ENCODE measurements at places on chromosomes 16 and 17.

GRCh38 chr16:57644383-57645014 is 16.1 kb downstream of the ADGRG1 start:
- DNase-seq = no peak

GRCh38 chr17:21460358-21460757 is 84.2 kb downstream of the KCNJ12 start:
- no peak for DNase-seq

GRCh38 chr17:45837187-45837586 is 7.5 kb upstream of the SPPL2C start:
- DNase-seq = no peak

- DNase-seq = no peak
Measured at GRCh38 chr17:47999582-47999981, 28.7 kb downstream of the CDK5RAP3 start.

DNA sequence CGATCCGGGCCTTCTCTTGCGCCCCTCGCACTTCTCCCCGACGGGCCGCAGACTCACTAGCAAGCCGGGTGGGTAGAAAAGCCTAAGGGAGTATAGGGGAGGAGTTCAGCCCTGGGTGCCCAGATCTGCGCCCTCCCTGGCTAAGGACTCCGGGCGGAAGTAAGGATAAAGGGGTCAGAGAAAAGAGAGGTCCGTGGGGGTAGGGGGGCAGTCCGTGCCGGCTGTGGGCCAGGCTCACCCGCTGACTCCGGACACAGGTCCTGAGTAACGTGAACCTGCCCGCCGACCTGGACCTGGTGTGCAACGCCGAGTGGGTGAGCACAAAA is 1.8 kb downstream of the NAGS start:
- DNase-seq = no peak

GRCh38 chr16:27083861-27084261 is 17.1 kb downstream of the C16orf82 start:
- no peak for DNase-seq

DNA sequence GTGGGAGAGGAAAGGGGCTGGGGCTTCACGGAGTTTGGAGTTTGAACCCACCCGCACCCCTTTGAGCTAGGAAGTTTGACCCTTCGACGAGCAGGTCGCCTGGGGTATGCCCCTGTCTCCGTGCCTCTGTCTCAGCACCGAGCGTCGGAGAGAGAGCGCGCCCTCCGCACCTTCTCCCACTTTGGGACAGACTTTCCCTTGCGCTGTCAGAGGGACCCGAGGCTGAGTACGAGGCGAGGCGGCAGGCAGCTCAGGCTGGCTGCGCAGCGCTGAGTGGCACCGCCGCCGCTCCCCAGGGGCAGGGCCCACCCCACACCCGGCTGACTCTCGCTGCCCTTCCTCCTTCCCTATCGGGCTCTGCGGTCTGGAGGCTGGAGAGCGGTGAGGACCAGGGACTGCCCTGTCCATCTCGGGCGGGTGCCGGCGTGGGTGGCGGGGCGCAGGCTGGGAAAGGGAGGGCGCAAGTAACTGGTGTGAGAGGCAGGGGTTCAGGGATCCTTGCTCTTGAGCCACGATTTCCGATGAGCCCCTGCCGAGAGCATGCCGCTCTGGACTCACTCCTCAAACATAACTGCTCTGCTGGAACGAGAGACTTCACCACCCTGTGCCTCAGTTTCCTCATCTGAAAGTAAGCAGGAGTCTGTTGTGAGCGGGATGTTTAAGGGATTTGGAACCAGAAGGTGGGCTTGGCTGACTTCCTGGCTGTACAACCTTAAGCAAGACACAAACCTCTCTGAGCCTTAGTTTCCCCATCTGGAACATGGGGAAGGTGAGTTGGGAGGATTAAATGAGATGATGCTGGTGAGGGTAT is 981 bp downstream of the BEAN1 start:
- no peak for DNase-seq

DNA sequence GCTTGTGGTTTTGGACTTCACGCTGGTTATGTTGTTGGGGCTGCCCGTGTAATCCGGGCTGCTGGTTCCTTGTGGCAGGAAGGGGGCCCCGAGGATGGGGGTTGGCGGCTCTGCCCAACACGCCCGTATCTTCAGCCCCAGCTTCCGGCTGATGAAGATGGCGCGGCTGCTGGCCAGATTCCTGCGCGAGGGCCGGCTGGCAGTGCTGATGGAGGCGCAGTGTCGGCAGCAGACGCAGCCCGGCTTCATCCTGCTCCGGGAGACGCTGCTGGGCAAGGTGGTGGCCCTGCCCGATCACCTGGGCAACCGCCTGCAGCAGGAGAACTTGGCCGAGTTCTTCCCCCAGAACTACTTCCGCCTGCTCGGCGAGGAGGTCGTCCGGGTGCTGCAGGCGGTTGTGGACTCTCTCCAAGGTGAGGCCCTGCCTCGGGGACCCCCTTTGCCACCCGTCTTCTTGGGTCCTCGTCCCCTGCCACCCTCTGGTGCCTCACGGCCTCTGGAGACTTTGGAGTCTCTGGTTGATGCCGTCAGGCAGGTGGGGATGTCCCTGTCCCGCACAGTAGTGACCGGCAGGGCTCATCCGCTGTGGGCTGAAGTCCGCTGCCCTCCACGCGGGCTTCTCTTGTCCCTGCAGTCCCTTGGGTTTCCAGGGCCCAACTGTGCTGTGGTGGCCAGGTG is 2.2 kb downstream of the TELO2 start:
- DNase-seq = no peak

GRCh38 chr17:17810084-17810894 is 26.5 kb downstream of the SREBF1 start:
- no peak for DNase-seq

DNA sequence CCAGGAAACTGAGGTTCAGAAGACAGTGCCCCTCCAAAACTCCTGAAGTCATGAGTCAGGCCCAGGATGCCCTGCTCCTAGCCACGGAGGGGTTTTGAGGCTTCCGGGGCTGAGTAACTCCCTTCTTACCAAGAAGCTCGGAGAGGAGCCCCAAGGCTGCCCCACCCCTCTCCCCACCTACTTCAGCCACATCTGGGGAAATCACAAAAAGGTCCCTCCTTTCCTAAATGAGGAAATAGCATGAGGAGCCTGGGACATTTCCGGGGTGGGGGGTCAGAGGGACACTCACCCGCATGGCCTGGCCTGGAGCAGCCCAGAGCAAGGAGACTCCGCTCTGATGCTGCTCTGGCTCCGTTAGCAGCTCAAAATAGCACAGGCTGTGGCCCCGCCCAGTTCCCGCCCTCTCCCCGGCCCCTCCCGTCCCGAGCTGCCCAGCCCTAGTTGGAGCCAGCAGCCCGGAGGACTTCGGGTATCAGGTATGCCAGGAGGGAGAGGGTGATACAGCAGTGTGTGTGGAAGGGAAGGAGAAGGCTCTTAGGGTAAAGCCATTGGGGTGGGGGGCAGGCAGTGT is 40.1 kb downstream of the MYO18A start:
- DNase-seq = peak; percentile 65

GRCh38 chr17:68141050-68141449 is 105.5 kb downstream of the KPNA2 start:
- DNase-seq = no peak

- DNase-seq = no peak
Measured at GRCh38 chr17:73335591-73336407, 24.0 kb upstream of the CDC42EP4 start.

DNA sequence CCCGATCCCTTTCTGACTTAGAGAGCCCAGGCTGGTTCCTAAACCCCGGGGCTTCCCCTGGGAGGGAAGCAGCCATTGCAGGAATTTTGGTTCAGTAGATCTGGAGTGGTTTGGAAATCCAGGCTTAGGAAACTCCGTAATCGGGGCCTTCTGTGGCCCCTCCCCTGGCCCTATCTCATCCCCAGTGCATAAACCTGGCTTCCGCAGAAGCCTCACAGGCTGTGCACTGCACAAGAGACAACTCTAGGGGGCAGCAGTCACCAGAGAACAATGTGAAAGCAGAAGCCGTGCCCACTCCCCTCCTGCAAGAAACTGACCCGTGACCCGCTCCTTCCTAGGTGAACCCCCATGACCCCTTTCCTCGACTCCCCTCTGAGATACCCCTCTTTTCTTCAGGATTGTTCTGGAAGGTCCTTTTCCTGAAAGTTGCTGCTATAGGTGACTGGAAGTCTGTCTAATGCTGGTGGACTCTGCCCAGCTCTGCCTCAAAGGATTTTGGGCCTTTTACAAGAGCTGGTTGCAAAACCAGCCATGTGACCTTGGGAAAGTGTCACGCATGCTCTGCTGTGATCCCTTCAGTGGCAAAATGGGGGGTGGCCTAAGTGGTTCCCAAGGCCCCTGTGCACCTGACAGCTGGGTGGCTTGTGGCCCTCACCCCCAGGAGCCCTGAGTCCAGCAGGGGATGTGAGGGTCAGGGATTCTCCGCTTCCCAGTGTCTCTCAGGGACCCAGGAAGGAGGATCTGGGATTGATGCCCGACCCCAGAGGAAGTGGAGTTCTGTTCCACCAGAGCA is 14.4 kb downstream of the GUCY2D start:
- DNase-seq = no peak

GRCh38 chr16:61045931-61046330 is 990.3 kb downstream of the CDH8 start:
- no peak for DNase-seq

GRCh38 chr17:9232591-9233270 is 211.4 kb downstream of the NTN1 start:
- no peak for DNase-seq

DNA sequence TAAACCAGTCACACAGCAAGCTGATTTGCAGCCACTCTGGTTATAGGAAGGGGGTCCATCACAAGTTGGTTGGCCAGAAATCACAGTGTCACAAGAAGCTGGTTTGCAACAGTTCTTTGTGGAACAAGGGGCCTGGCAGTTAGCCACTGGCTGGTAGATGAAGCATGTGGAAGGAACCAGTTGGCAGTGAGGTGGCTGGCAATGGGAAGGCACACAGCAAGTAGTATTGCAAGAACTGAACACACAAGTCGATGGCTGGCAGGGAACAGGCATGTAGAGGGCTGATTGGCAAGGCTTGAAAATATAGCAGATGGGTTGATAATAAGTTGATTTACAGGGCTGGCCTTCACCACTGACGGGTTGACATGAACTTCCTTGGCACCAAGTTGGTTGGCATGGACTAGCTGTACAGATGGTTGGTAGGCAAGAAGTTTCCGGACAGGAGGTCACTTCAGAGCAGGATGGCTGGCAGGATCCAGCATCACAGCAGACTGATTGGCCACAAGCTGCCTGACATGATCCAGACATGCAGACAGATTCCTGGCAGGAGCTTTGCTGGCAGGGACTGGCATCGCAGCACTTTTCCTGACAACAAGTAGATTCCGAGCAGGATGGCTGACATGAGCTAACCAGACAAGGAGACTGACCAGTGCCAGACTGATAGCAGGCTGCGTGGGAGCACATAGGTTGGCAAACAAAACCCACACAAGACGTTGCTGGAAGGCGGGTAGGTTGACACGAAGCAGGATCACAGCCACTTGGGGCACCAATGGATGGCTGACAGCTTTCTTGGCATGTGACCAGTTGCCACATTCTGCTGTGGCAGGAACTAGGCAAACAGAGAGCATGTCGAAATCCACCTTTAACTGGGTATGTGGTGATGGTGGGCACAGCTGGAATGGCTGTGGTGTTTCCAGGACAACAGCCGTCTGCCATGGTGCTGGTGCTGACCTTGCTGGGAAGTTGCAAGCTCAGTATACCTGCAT is at the start of gene KRTAP29-1:
TSS of gene KRTAP29-1 (minus strand) at position 936 of the 986 bp plus-strand sequence. CDS start at position 936, 0 bp downstream.
- no peak for DNase-seq

DNA sequence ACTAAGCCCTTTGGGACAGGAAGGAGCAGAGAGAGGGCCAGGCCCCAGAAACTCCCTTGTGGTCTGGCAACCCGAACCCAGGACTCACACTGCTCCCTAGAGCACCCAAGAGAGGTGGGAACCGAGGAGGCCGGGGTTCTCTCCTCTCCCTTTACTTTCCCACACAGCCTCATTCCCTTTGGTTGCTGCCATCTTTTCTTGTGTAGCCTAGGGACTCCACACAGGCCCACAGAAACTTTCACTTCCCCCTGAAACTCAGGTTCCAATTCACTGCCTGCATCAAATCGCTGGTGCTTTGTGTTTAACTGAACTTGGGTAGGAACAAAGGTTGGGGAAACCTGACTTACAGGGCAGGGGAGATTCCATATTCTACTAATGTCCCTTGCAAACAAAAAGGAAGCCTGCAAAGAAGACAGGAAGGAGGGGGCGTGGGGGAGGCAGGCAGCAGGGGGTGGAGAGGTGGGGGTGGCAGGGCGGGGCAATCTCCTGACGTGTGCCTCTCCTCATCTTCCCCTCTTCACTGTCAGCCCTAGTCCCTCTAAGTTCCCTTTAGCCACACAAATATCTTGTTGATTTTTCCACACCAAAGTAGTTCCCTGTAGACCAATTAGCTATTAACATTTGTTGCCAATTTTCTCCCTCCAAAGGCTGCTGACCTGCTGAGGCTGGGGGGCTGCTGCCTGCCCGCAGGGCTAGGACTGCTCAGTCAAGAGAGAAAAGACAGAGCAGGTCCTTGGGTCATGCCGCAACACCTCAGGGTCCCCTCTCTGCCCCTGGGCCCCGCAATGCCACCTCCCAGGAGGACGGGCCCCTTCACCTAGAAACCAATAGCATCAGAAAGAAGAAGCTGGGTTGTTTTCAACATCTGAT is 8.0 kb downstream of the ST3GAL2 start:
- no peak for DNase-seq

DNA sequence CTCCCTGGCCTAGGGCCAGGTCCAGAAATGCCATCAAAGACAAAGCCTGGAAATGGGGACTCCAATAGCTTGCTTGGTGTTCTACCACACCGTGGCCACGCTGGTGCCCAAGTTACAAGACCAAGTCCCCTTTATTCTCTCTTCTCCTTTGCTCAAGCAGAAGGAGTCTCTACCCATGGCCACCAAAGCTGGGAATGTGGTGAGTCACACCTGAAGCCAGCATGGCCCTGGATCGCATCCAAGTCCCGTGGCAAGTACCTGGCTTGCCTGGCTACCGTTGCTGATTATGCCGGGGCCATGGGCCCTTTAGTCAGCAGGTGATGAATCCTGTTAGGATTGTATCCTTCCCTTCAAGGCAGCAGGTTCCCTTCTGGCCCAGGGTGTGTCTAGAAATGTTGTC is 260.0 kb downstream of the HAPSTR1 start:
- DNase-seq = no peak

GRCh38 chr17:82909322-82909904 is 69.6 kb upstream of the ZNF750 start:
- peak; percentile 16 for DNase-seq

GRCh38 chr16:83762141-83762991 is 45.4 kb upstream of the HSBP1 start:
- DNase-seq = no peak
